ENCODE measurements at places on chromosomes 11 and 22.

GRCh38 chr11:114326776-114327175 lies 30.6 kb downstream of the NNMT start:
- no peak overlapping the region for H3K27ac ChIP-seq
- H3K4me1 ChIP-seq: no peaks in the 10 kb centered on the region

- H3K4me1 ChIP-seq: peaks cover 3% of the 10 kb centered on the region
- H3K27me3 ChIP-seq: no peaks in the 10 kb centered on the region
- H3K36me3 ChIP-seq: no peaks in the 10 kb centered on the region
- no peak for DNase-seq
- H3K4me3 ChIP-seq: no peak overlapping the region
These were observed 20.0 kb downstream of the TBRG1 start for GRCh38 chr11:124642628-124643027.

GRCh38 chr11:116119158-116119557 lies 614.9 kb upstream of the CADM1 start:
- H3K4me1 ChIP-seq: no peaks in the 10 kb centered on the region
- H3K36me3 ChIP-seq: no peaks in the 10 kb centered on the region
- no peaks in the 10 kb centered on the region for H3K27me3 ChIP-seq
- no peak overlapping the region for H3K27ac ChIP-seq
- DNase-seq: no peak
- no peak overlapping the region for H3K4me3 ChIP-seq

DNA sequence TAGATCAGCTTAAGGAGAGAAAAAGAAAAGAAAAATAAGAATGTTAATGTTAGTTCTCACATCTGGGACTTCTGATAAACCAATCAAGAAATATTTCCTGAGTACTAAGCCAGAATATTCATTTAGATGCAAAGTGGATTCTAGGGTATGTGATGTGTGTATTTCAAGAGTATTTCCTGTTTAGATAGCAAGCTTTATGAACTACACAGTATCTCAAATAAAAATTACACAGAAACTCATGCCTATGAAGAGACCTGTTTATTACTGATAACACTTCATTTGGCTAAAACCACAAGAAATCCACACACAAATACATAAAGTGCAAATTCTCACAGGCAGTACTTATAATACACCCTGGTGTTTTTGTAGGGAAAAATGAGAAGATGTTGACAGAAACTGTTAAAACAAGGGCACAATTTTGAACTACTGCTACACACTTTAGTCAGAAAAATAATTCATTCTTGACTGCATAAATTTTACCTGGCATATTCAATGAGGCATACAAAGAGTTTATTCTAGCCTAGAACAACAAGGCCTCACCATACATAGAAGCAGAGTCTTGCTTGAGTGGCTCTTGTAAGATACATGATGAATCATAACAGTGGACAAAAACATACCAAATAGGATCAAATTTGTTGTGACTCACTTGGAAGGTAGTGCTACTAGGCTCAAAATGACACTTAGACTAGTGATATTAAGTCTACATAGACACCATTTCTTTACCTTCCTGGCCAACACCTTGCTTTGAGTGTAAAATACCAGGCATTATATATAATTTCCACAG lies 18.8 kb upstream of the P4HA3 start:
- H3K27me3 ChIP-seq: no peaks in the 10 kb centered on the region
- no peak overlapping the region for H3K4me3 ChIP-seq
- no peak for DNase-seq
- peaks cover 5% of the 10 kb centered on the region for H3K36me3 ChIP-seq

DNA sequence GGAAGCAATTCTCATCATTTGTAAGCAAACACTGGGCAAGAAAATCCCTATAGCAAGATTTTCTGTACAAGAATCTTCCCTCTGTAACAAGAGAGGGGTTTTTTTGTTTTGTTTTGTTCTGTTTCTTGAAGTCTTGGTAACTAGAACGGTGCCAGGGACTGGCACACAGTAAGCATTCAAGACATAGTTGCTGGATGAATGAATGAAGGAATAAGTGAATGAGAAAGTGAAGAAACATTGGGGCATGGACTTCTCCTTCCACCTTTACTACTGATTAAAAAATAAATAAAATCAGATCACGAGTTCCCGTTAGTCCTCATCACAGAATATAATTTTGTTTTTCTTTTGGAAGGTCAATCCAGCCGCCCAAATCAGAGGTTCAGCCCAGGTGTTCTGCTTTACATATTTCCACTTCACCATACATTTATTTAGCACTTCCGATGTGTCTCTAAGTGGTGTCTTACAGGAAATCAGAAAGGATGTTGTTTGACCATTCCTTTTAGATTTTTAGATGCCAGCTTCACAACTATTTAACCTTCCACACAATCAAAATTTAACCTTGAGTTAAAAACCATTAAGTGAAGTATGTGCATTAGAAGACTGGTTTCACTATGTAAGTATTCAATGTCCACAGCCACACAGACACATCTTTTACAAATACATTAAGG lies 281.2 kb downstream of the CADM1 start:
- H3K4me3 ChIP-seq: no peak overlapping the region
- no peaks in the 10 kb centered on the region for H3K4me1 ChIP-seq
- no peak overlapping the region for H3K27ac ChIP-seq
- no peaks in the 10 kb centered on the region for H3K27me3 ChIP-seq
- no peak for DNase-seq
- no peaks in the 10 kb centered on the region for H3K36me3 ChIP-seq

DNA sequence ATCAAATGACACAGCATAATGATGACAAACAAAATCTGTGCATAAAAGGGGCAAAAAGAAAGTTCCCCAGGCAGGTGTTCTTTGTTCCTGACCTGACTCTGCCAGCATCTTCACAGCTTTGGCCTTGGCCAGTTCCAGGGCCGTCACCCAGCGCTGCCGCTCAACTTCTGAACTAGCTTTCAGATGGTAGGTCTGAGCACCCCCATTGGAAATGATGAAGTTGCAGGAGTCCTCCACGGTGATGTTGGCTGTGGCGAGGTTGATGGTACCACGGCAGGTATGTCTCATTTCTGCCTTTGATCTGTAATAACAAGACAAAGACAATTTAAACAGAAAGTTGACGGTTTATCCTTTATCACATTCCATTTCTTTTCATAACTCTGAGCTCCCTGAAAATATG lies 5.3 kb downstream of the OSBP start:
- no peak overlapping the region for H3K27ac ChIP-seq
- H3K27me3 ChIP-seq: no peaks in the 10 kb centered on the region
- DNase-seq: no peak
- peaks cover 10% of the 10 kb centered on the region for H3K36me3 ChIP-seq

GRCh38 chr11:15685306-15685705 lies 570.6 kb downstream of the INSC start:
- no peak for DNase-seq
- H3K36me3 ChIP-seq: no peaks in the 10 kb centered on the region
- H3K27me3 ChIP-seq: no peaks in the 10 kb centered on the region
- H3K4me1 ChIP-seq: no peaks in the 10 kb centered on the region

GRCh38 chr11:1782831-1783724 lies 19.4 kb upstream of the CTSD start:
- no peak overlapping the region for H3K27ac ChIP-seq
- no peaks in the 10 kb centered on the region for H3K36me3 ChIP-seq
- no peaks in the 10 kb centered on the region for H3K27me3 ChIP-seq
- DNase-seq: peak; percentile 34

DNA sequence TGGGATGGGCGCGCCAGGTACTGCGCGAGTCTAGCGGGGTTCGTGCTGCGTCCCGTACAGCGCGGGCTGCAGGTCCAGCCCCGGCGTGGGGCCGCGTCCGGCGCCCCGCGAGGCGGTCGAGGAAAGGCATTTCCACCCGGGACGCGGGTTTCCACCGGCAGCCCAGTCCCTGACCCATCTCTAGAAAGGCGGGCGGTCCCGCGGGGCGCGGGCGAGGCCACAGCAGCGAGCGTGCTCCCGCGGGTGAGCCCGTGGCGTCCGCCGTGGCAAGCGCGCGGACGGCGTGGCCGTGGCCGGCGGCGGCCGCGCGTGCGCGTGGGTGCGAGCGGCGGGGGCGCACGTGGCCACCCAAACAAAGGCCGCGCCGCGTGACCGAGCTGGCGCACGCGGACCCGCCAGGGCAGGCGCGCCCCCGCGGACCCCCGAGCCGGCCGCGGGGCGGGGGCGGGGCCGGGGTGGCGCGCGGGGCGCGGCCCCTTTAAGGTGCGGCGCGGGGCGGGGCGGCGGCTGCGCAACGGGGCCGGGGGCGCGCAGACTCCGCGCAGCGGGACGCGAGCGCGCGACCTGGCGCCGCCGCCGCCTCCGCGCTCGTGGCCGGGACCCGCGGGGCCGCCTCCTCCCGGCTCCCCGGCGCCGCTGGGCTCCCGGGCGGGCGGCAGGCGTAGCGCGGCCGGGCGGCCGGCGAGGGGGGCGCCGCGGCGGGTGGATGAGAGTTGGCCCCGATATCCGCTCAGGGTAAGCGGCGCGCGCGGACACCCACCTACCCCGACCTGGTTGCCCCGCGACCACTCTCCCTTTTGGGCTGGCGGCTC lies 39.3 kb upstream of the CELSR1 start:
- H3K36me3 ChIP-seq: no peaks in the 10 kb centered on the region
- H3K4me1 ChIP-seq: peaks cover 32% of the 10 kb centered on the region
- H3K4me3 ChIP-seq: peak overlapping the region; percentile 78
- H3K27me3 ChIP-seq: no peaks in the 10 kb centered on the region

DNA sequence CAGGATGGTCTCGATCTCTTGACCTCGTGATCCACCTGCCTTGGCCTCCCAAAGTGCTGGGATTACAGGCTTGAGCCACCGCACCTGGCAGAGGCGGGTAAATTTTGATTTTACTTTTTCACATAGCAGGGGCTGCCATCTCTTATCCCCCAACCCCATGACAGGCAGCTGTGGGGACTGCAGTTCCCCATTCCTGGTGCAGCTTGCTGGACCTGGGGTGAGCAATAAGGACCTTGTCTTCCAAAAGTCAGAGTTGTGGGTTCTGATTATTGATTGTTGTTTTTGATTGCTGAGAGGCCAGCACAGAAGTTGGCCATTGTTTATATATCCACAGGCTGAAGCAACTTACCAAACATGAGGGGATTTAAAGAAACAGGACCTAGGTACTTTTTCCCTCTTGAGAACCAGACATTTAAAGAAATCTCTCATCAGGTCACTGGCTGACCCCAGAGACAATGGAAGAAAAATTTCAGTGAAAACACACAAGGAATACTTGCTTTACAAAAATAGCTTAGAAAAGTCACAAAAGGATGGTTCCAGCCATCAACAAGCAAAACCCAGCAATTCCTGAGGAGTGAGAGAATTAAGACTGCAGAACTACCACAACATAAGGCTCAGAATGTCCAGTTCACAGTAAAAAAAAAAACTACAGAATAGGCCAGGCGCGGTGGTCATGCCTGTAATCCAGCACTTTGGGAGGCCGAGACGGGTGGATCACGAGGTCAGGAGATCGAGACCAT lies 22.0 kb upstream of the MAPK1 start:
- no peak overlapping the region for H3K27ac ChIP-seq
- H3K27me3 ChIP-seq: no peaks in the 10 kb centered on the region
- DNase-seq: no peak
- no peaks in the 10 kb centered on the region for H3K4me1 ChIP-seq
- H3K36me3 ChIP-seq: no peaks in the 10 kb centered on the region
- H3K4me3 ChIP-seq: no peak overlapping the region

DNA sequence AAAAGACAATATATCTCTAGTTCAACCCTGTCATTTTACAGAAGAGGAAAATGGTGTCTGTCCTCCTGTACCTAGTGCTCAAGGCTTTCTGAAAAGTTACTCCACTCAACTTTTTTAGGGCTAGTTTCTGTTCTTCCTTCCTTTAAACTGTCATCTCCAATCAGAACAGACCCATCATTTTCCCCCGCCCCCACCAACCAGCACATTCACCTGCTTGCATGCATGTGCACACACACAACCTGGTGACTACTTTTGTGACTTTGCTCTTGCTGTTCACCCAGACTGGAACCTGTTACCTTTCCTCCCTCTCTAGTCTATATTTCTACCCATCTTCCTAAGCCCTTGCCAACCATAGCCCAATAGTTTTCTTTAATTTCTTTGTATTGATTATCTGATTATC lies 5.6 kb downstream of the FBXO7 start:
- H3K36me3 ChIP-seq: peaks cover 6% of the 10 kb centered on the region
- no peaks in the 10 kb centered on the region for H3K4me1 ChIP-seq
- H3K4me3 ChIP-seq: no peak overlapping the region
- no peak for DNase-seq
- H3K27ac ChIP-seq: no peak overlapping the region
- H3K27me3 ChIP-seq: no peaks in the 10 kb centered on the region

DNA sequence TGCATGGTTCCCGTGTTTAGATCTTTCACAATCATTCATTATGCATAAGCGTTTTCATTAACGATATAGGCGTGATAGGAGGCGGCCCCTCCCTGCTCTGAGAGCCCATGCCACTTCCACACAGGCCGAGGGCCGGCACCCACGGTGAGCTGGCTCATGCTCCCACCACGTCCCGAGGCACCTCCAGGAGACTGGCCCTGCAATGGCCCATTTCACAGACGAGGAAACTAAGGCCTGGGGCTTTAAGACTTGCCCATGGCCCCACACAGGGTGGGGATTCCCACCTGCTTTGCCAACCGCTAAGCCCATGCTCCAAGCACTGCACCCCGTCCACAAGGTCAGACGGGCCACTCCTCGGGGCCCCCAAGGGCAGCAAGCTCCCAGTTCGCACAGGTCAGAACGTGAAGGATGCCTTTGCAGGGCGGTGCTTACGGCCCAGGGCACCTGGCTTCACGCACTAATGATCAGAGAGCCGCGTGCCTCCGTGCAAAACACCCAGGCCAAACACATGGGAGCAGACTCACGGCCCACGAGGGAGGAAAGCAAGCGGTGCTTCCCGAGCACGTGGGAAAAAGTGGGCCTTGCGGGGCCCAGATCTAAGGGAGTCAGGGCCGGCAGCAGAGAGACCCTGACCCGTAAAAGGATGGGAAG lies 8.3 kb downstream of the OSBPL5 start:
- H3K4me1 ChIP-seq: peaks cover 58% of the 10 kb centered on the region
- no peak for DNase-seq
- peaks cover 2% of the 10 kb centered on the region for H3K36me3 ChIP-seq
- no peaks in the 10 kb centered on the region for H3K27me3 ChIP-seq
- no peak overlapping the region for H3K4me3 ChIP-seq
- H3K27ac ChIP-seq: no peak overlapping the region

DNA sequence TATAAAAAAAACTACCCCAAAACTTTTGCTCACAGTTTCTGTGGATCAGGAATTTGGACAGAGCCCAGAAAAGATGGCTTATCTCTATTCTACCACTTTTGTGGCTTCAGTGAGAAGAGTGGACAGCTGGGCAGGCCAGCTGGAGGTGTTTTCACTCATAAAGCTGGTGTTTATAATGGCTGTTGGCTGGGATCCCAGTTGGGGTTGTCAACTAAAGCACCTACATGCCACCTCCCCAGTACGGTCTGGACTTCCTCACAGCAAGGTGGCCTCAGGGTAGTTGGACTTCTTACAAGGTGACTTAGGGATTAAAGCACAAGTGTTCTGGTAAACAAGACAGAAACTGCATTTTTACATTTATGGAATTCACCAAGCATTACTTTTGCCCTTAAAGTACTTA lies 171.0 kb downstream of the NELL1 start:
- H3K36me3 ChIP-seq: no peaks in the 10 kb centered on the region
- H3K4me3 ChIP-seq: no peak overlapping the region
- no peaks in the 10 kb centered on the region for H3K4me1 ChIP-seq
- DNase-seq: no peak

DNA sequence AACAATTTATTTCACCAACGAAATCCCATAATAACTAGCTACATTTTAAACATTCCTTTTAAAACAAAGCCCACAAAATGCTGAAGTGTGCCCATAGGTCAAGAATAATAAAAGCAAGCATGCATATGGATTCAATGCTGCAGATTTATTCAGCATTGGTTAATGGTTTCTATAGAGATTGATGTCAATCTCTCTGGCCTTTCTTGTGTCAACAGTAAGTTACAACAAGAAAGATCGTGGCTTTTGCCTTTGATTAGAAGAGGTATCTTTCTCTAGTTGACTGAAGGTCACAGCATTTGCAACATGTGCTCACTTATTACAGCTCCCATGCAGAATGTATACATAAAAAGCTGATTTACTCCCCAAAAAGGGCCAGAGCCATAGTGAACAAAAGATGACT lies 1.4 kb upstream of the SOX6 start:
- H3K4me3 ChIP-seq: no peak overlapping the region
- no peaks in the 10 kb centered on the region for H3K36me3 ChIP-seq
- H3K27ac ChIP-seq: no peak overlapping the region
- H3K27me3 ChIP-seq: no peaks in the 10 kb centered on the region
